Omental fat pad (tissue), 4 donors: ENCODE measurements at places on chromosomes 12 and 14. TPM values are rescaled to one million over a fixed set of nuclear protein-coding genes. Genes with fewer than 3 reads are reported as not detected.

The BCL2L14 gene
- total RNA-seq, result not detected

- DNase-seq, result no peak
These were observed 1.2 kb downstream of the PPP1CC start for GRCh38 chr12:110741341-110742095.

GRCh38 chr12:105897311-105897725, 241.4 kb downstream of the NUAK1 start:
- DNase-seq, result no peak

DNA sequence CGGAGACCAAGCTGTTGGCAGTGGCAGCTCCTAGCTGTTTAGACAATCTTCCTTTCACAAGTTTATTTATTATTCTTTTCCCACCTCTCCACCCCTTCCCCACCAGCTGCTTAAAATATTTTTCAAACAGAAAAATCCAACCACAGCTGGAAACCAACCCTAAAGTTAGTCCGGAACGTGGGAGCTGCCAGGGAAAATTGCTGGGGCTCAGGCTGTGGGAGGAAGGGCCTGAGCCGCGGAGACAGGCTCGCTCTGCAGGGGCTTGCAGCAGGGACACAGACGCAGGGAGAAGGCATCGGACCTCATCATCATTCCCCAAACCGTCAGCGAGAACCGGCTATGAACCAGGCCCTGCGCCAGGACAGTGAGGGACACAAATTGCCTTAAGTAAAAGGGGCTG, 16.1 kb upstream of the TMEM106C start:
- DNase-seq, result no peak

DNA sequence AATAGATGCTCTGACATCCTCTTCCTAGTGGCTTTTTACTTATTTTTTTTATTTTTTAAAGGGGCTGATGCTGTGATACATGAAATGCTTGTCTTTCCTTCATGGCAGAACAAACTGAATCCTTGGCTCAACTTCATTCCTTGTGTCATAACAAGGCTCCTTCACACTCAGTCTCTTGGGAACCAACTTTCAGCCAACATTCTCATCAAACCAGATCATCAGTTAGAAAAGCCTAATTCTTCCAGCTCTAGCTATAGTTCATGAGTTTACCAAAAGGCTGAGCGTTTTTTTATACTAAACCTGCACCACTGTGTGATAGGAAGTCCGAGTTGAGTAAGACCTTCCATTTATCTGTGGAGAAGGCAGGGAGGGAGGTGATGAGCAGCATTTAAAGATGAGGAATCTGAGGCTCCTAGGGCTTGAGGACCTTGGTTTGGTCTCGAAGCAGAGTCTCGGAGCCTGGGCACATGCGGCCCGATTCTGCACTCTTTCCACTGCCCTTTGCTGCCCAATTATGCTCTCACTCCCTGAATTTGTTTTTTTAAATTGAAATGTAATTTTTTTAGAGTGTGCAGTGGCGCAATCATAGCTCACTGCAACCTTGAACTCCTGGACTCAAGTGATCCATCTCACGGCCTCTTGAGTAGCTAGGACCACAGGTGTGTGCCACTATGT, 8.2 kb downstream of the GPRC5D start:
- DNase-seq, result no peak

GRCh38 chr14:75518625-75519024, 3.6 kb upstream of the BATF start:
- DNase-seq, result no peak
